ENCODE measurements at places on chromosomes 3 and 15.

DNA sequence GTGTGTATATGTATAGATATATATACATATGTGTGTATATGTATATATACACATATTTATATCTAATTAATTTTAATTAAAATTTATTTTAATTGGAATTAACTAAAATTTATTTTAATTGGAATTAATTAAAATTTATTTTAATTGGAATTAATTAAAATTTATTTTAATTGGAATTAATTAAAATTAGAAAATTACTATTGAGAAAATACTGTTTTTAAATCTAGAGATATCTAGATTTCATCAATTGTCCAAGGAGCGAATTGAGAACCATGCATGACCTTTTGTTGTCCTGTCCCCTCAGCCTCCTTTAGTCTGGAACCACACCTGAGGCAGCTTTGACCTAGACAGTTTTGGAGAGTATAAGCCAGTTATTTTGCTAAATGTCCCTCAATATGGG is 1.8 kb downstream of the MOBP start:
- no peak for DNase-seq

GRCh38 chr15:80367094-80367493 is 37.1 kb upstream of the ARNT2 start:
- peak; percentile 3 for DNase-seq

DNA sequence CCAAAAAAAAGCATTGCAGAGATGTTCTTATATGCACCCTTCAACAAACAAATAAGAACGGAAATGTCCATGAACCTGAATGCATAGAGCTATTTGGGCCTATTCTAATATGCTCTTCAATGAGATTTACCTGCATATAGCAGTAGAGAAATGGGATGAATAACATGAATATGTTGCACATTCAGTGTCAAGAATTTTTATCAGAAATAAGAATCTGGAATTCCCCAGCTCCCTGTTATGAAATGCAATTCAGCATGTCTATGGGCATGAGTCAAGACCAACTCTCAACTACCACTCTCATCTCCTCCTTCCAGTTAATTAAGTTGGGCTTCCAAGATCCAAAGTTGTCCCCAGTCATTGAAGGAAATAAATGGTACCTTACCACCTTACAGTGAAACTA is 133.7 kb upstream of the ALCAM start:
- no peak for DNase-seq

- DNase-seq: no peak
Measured at GRCh38 chr3:39132096-39133092, 21.0 kb downstream of the CSRNP1 start.

DNA sequence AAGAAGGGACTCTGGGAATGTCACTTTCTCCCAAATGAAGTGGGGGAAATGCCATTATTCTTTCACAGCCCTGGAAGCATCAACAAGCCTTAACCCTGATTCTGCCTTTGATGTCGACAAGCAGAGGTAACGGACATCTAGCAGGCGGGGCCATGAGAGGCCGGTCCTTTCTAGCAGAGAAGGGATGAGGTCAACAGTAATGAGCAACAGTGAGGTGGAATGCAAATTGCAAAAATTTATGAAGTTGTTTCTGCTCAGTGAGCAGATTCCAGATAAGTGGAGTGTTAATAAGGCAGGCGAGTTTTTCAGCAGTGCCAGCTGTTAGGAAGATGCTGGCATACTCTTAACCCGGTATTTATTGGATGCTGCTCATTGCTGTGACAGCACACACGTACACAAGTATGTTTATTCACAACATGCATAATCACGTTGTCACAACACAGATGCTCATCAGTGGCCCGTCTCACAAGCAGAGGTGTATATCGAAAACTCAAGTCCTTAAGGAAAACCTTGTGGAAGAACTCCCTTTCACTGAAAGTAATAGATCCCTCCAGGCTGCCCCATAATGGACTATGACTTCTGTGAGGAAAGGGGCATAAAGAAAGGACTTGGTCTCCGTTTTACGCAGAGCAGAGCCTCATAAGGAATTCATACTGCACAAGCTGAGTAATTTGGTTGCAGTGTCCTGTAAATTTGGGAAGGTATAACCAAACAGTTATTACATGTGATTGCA is 329.0 kb downstream of the IGSF11 start:
- no peak for DNase-seq

- no peak for DNase-seq
Measured at GRCh38 chr15:95741830-95742229, 588.7 kb upstream of the NR2F2 start.

- no peak for DNase-seq
Measured at GRCh38 chr15:36988947-36989346, 111.4 kb downstream of the MEIS2 start.

DNA sequence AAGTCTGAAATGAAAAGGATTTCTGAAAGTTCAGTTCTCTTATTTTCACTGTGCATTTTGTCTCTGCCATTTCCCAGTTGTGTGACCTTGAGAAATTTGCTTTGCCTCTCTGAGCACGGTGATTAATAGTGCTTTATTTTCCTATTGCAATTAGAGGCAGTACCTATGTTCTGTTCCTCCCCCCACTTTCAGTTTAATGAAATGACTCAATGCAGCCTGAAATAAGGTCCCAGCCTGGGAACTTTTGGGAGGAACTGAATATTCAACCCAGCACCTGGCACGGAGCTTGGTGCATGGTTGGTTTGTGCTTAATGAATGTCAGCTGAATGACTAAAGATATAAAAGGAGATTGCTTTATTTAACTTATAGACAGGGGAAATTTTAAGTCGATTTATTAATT is 352.6 kb downstream of the PDCD6IP start:
- DNase-seq: no peak

- peak; percentile 2 for DNase-seq
Measured at GRCh38 chr3:160065282-160065681, 76.6 kb downstream of the IL12A start.

DNA sequence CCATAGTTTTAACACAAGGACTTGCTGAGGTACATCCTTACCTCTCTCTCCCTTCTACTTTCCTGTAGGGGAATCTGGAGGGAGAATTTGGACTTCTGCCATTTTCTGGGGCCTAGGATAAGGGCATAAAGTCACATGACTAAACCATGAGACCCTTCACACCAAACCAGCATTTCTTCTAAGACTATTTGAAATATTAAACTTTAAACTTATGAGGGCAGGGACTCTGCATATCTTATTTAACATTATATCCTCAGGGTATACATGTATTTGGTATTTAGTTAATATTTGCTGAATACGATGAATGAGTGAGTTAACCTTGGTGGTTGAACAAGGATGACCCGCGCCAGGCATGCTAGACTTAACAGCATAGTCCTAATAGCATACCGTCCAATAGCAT is 63.4 kb downstream of the USP13 start:
- no peak for DNase-seq

DNA sequence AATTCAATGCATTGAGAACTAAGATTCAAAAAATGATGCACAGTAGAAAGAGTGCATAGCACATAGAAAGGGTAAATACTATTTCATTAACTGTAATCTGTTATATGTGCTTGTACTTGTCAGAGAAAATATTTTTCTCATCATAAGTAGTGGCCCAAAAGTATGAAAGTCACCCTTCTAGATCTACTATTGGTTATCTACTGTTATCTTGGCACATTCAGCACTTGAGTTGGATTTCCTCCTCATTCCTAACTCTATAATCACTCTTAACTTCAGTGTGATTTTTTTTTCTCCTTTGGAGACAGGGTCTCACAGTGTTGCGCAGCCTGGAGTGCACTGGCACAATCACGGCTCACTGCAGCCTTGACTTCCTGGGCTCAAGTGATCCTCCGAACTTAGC is 194.4 kb downstream of the PCCB start:
- DNase-seq: no peak

DNA sequence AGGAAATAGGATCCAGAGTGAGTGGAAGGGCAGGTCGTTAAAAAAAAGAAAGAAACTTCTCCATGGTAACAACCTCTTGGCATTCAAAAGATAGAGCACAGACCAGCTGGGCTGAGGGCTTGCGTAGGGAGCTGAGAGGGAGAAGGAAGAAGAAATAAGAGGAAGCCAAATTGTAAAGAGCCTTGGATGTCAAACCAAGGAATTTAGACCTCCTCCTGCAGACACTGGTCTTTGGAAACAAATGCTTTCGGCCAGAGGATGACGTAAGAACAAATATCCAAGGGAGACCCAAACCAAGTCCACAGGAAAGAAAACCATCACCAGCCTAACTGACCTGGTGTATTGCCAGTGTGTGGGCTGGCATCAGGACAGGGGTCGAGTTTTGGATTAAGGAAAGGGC is 155.2 kb downstream of the UACA start:
- no peak for DNase-seq

DNA sequence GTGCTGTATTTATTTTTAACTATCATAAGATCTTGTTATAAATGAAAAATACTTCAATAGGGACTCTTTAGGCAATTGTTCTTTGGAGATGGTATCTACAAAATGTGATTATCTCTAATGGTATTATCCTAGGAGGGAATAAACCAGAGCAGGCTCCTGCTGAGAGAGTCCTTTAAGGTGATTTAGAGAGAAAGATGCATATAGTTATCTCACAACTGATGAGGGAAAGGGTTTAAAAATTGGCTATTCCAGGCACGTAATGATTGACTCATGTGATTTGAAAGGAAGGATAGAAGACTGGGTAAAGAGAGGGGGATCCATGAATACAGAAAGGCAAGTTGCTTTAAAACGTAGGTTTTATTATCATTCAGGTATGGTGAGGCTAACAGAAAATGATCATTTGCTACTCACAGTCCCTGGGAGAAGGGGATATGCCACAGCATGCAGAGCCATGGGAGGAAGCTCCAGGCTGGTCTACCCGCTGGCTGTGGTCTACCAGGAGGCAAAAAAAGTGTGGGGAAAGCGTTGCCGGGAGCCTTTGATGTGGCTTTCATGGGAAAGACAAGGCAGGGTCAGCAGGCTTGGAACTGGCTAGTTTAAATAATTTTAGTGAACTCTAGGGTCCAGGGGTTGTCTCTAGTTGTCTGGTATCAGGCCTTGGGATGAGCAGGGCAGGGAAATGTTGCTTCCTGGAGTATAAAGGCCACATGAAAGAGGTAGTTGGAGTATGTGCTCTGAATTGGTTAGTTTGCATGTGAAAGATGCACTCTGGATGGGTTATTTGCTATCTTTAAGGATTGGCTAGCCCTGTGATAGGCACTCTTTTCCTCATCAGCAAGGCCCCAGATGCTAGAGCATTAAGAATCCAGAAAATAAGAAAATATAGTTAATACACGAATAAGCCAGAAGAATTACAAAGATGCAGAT is 798.4 kb upstream of the GRM7 start:
- DNase-seq: no peak

- no peak for DNase-seq
Measured at GRCh38 chr3:128433837-128434165, 32.9 kb downstream of the DNAJB8 start.

DNA sequence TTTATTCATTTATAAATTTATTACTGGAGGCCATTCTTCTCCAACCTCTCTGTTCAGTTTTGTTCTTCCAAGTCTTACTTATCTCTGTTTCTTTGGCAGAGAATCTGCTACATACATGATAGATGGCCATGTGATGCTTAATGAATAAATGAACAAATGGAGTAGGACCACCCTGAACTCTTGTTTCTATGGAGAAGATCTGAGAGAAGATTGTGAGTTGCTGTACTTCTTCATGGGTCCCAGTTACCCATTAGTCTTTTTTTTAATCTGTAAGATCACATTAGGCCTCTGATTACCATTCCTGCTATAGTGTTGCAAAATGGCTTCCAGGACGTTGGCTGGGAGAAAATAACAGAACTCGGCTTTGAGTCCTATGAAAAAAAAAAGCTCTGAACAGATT is 191.9 kb upstream of the SYNPR start:
- no peak for DNase-seq

DNA sequence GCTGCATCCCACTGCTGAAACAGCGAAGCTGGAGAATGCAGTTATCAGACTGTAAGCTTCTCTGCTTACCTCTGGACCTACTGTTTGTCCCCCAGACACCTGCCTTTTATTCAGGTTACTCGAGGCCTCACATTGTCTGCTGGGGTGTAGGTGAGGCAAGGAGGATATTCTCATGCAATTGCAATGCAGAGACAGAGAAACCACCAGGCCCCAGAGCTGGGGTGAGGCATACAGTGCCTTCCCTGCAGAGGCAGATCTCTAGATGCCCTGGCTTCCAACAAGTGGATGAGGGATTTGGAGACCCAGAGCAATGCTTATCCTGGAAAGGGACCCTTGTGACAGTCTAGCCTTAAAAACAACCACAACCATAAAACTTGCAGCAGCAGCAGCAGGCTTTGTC is 263.4 kb upstream of the ST8SIA2 start:
- DNase-seq: no peak

DNA sequence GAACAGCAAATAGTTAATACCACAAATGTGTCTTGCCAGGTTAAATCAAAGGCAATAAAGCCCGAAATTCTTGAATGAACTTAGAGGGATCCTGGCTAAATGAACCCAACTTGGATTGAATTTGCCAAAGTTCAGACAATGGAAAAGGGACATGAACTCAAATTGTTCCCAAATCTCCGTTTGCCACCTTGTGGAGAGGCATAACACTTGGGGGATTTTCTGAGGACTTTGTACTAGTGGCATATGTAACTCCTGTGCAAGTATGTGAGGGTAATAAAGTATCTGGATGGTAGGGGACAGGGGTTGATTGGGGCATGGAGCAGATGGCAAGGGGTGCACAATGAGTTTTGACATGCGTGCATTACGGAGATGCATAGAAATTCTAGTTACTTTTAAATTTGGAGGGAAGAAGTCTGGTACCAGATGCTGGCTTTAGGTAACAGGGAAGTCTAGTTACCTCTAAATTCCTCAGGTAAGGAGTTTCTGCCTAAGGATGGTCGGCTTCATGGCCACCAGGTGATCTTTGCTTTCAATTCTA is 1.2 kb upstream of the TCAIM start:
- DNase-seq: no peak

DNA sequence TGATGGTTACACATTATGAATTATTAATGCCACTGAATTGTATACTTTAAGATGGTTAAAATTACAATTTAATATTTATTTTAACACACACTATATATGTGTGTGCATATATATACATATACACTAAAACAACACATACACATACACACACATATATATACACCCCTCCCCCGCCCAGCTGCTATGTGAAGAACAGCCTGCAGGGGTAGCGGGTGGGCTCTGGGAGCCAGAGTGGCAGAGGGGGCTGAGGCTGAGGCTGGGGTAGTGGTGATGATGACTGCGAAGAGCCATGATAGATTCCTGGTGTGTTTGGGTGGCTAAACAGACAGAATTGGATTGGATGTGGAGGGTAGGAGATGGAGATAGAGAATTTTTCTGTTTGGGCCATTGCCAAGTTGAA is 39.4 kb upstream of the APEH start:
- no peak for DNase-seq

DNA sequence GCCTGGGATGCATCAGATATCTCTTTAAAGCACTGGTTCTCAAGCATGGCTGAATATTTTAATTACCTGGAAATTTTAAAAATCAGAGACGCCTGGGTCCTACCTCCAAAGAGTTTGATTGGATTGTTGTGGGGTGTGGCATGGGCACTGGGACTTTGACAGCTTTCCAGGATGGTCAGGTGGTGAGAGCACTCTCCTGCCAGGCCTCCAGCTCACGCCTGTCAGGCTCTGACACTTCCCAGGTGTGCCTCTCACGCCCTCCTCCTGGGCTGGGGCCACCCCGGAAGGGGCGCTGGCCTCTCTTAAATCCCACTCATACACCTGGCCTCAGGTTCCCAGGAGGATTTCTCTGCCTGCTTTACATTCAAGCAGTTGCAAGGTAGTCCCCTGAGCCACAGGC is 48.5 kb downstream of the AMOTL2 start:
- no peak for DNase-seq

- no peak for DNase-seq
Measured at GRCh38 chr3:5056111-5056391, 66.0 kb upstream of the ARL8B start.

GRCh38 chr3:184911570-184911969 is 99.6 kb downstream of the VPS8 start:
- DNase-seq: no peak

GRCh38 chr3:30751610-30752299 is 142.7 kb downstream of the GADL1 start:
- DNase-seq: peak; percentile 71
